ENCODE measurements at places on chromosomes 5 and 9.

GRCh38 chr5:81422671-81423070 lies 28.7 kb upstream of the ACOT12 start:
- DNase-seq = peak; percentile 41

GRCh38 chr5:168270476-168270875 lies 21.0 kb upstream of the WWC1 start:
- no peak for DNase-seq

DNA sequence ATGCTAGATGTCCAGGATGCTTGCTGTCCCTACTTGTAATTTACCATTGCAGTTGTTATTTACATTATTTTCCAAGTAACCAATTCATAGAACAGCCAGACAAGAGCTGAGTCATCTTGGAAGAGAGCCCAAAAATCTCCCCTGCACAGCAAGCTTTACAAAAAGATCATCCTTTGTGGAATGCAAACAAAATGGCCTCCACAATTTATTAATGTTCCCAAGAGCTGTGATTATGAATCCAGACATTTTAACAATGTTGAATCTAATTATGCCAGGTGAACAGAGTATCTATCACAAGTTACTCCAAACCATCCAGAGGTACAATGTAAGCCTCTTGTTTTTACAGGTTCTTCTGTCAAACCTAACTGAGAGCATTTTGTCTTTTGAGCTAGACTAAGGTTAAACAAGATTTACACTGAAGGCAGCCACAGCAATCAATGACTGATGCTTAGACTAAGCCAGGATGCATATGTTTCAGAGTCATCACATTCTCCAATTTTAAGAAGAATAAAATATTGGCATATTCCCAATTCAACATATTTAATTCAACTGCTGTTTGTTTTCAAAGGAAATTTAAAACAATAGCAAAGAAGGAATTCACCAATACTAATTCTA lies 95.3 kb upstream of the SLC12A2 start:
- peak; percentile 45 for DNase-seq

DNA sequence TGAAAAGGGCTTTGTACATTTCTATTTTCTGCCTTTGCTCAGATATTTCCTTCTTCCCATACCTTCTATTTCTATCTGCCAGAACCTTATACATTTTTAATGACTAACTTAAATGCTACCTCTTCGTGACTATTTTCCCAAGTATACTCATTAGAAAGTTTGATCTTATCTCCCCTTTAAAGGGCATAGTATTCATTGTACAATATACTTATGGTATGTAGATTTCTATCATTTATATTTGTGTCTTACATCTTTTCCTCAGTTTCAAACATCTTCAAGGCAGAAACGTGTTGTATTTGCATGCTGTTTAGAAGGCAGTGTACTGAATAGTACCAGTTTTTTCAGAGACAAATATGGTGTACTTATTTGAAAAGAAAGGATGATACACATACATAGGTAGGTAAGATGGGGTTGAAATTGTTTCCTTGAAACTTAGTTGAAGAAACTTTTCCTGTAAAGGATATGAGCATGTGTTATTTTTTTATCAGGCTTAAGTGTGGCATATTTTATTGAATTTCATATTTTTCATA lies 518.1 kb upstream of the NUDT12 start:
- no peak for DNase-seq

DNA sequence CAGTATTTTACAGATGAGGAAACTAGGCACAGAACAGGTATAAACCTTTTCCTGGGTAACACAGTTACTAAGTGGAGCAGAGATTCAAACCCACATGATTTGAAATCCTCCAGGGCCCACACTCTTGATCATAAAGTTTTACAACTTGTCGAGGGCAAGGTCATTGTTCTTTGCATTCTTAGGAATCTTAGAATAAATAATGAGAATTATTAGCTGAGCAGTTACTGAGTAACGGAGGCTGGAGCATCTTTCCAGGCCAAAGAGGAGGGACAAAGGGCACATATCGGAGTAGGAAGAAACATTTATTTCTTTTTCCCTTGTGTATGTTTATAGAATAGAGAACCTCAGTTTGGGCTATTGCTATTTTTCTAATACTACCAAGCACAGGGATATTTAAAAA lies 27.1 kb upstream of the F2R start:
- DNase-seq = no peak

DNA sequence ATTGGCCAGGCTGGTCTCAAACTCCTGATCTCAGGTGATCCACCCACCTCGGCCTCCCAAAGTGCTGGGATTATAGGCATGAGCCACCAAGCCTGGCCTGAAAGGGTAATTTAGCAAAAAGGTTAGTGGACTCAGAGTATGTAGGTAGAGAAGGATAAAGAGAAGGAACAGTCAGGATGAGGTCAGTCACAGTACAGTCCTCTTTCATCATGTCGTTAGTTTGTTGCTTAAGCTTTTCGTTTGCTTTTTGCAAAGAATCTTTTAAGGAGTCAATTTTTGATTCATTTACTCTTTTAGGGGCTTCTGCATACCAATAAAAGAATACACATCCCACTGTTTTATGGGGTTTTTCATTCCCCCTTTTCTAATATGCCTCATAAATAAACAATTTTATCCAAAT lies 17.8 kb upstream of the GBGT1 start:
- no peak for DNase-seq

DNA sequence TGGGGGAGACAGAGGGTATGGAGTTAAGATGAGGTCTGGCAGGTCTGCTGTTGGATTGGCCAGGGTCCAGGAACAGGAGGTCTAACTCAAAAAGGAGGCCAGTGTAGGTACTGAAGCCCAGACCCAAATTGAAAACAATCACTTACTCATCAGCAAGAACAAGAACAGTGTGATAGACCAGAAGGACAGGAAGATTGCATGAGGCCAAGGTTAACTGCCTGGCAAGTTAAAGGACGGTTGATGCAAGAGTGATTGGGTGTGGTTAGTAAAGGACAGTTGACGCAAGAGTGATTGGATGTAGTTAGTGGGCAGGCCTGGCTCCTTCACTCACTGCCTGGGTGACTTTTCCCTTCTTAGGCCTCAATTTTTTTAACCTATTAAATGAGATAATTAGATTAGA lies 132.6 kb downstream of the PDZD2 start:
- no peak for DNase-seq

GRCh38 chr9:124309667-124310084 lies 51.9 kb downstream of the NEK6 start:
- DNase-seq = peak; percentile 88

- DNase-seq = no peak
Observed at GRCh38 chr5:111755942-111756381, 1.0 kb downstream of the NREP start.

- no peak for DNase-seq
Observed at GRCh38 chr5:117888688-117889087, 1099.7 kb downstream of the DTWD2 start.

DNA sequence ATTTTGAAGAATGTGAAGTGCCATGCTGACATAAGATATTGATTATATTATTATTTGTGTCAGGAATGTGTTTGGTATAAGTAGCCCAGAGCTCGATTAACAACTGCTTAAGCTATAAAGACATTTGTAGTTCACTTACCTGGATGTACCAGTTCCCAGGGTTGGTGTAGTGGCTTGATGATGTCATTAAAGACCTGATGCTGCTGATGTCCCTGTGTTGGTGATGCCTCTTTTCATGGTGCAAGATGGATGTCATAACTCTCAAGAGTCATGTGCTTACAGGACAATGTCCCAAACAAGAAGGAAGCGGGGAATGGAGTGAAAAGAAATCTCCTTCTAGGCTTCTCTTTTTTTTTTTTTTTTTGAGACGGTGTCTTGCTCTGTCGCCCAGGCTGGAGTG lies 11.5 kb upstream of the GDNF start:
- no peak for DNase-seq
